ENCODE measurements at places on chromosomes 4 and X.

GRCh38 chr4:91113130-91113706, 986.0 kb downstream of the CCSER1 start:
- DNase-seq, result no peak

GRCh38 chr4:142091691-142092182, 455.4 kb downstream of the IL15 start:
- DNase-seq, result peak; percentile 17

DNA sequence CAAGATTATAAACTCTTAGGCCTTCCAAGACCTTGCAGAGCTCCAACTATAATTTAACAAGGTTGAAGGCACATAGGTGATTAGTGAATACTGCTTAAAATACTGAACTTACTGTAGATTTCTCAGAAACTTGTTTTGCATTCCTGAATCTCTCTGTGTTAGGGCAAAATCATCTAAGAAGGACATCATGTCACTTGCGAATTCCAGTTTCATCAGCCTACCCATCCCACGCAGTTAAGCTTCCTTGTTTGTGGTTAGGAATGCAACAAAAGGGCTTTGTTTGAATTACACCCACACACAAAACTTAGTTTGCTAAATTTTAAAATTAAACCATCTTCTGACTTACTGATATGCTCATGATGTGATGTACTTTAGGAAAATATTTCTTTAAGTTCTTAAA, 174.0 kb downstream of the SOWAHB start:
- DNase-seq, result no peak

DNA sequence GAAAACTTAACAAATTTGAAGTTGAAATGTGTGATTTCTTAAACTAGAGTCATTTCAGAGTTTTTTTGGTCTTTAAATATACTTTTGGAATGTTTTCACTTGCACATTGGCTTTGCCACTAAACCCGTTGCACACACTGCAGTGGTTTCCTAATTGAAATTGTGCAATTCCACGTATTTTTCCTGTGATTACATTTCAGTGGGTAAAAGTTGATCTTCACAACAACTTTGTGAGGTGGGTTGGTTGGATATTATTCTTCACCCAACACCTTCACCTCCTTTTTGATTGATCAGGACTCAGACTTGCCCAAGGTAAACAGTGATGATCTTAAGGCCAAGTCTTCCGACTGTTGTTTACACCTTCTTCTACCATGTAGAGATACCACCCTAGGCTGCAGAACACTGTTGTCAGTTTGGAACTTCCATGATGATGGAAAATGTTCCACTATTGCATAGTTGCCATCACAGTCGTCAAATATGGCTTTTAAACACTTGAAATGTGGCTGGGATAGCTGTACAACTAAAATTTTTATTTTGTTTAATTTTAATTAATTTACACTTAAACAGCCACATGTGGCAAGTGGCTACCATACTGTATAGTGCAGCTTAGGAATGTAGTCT, 13.7 kb downstream of the SEPTIN11 start:
- DNase-seq, result peak; percentile 33

- DNase-seq, result peak; percentile 81
Measured at GRCh38 chr4:173509036-173510001, 20.7 kb downstream of the HAND2 start.

GRCh38 chr4:28518561-28519165, 1658.0 kb downstream of the STIM2 start:
- no peak for DNase-seq

GRCh38 chr4:84648863-84649647, 66.1 kb downstream of the CDS1 start:
- peak; percentile 25 for DNase-seq

DNA sequence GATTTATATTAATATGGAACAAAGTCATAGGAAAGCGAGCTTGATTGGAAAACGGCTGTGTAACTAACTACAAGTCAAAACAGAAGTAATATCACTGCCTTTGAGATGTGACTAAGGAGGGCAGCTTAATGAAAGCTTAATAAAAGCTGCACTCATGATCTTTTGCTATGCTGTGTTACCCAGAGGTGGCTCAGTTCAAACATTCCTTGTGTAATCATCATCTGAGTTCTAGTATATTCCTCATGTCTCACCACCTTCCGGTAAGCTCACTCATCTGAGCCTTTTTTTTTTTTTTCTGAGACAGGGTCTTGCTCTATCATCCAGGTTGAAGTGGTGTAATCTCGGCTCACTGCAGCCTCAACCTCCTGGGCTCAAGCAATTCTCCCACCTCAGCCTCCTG, 5.0 kb downstream of the GRPEL1 start:
- no peak for DNase-seq

Data from lung (tissue), 17 donors.